Posterior vena cava (tissue), 2 donors: ENCODE measurements at places on chromosomes 4 and X. TPM values are rescaled to one million over a fixed set of nuclear protein-coding genes. Genes with fewer than 3 reads are reported as not detected.

- no peak for DNase-seq
These were observed 429.3 kb downstream of the AFF2 start for GRCh38 chrX:148929686-148930085.

Gene GPR34
- 35.4 TPM for total RNA-seq

GRCh38 chrX:65723706-65724105 lies 56.3 kb downstream of the MSN start:
- DNase-seq: no peak

GRCh38 chr4:153318696-153319320 lies 25.7 kb upstream of the MND1 start:
- no peak for DNase-seq

DNA sequence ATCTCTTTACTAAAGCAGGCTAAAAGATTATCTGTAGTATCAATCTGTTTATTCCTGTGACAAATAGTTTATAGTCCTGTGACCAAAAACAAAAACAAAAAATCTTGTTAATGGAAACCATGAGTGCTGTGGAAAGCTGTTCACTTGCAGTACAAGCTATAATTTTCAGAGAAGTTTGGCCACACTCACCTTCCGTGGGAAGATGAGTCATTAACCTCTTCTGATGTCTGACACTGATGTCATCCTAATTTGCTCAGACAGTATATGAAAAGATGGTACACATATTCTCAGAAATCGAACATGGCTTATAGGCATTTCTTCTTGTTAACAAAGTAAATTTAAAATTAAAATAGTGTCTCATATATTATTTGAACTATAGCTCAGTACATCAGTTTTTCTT lies 19.9 kb upstream of the ENPP6 start:
- no peak for DNase-seq

DNA sequence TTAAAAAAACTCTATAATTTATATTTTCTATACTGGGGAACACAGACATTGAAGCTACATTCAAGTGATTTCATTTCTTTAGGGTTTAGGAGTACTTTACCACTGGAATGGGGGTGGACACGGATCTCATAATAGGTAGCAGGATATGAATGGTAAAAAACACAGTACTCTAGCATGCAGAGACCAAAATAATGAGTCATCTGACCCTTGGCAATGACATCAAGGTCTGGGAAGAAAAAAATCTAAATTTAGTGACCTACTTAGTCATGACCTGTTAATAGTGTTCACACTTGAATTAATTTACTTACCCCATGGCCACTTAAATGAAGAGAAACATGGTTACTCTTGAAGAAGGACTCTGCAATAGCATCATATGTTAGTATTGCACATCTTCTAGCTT lies 187.9 kb downstream of the EPHA5 start:
- no peak for DNase-seq

GRCh38 chr4:83767067-83767466 lies 231.2 kb downstream of the GPAT3 start:
- DNase-seq: no peak

- DNase-seq: peak; percentile 83
These were observed 26.8 kb upstream of the TMEM184C start for GRCh38 chr4:147590249-147590920.

GRCh38 chr4:40316782-40317635 lies 18.1 kb upstream of the CHRNA9 start:
- DNase-seq: no peak

Gene TMSB15A
- total RNA-seq: 0.83 TPM

Gene SERTM2
- total RNA-seq: 0.28 TPM

- no peak for DNase-seq
These were observed 75.9 kb upstream of the CPEB2 start for GRCh38 chr4:14926368-14926767.

DNA sequence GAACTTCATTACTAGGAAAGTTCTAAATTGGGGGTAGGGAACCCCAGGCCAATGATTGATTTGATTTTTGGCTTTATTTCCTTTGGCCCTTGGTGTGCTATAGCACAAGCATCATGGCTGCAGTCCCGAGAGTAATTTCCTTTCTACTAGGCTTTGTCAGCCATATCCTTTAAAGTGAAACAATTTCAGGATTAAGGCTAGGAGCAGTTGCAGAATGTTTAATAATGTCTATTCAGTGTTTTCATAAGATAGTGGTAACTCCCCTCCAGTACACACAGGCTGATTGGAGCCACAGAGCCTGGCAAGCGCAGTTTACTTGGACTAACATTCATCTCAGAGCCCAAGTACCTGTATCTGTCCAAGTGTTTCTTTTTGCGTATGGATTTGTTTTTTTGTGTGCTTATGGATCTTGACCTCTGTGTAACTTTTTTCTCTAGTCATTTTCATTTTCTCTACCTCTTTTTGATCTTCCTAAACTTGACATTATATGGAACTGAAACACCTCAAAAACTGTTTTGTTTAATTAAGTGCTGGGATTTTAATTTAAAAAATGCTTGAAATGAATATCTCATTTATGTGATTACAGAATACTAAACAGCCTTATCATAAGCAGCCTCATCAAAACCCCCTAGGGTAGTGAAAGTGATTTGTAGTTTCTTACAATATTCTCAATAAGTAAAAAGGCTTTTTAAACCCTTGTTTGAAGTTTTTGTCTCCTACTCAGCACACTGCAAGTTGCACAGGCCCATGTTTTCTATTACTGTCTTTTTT lies 7.5 kb downstream of the STIM2 start:
- DNase-seq: no peak

DNA sequence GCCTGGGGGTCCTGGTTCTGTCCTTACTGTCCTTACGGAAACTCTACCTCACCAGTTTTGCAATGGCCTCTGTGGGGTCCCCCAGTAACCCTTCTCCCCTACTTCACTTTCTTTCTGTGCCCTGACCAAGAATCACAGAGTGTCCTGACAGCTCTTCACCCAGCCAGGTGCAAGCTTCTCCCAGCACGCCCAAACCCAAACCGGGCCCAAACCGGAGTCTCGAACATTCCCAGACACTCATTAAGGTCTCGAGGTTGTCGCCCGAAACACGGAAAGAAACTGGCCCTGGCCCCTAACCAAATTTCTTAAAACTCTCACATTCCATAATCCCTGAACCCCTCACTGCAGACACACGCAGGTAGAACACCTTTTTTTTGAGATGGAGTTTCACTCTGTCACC lies 19.1 kb downstream of the TRIML1 start:
- no peak for DNase-seq

DNA sequence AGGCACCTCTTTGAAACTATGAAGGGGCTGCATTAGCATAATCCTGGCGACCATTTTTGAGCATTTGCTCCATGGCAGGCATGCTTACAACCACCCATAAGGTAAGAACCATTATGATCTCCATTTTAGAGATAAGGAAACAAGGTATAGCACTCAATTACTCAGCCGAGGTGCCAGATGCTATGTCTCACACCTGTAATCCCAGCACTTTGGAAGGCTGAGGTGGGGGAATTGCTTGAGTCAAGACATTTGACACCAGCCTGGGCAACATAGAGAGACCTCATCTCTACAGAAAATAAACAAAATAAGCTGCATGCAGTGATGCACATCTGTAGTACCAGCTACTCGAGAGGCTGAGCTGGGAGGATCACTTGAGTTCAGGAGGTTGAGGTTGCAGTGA lies 43.6 kb downstream of the TIGD4 start:
- DNase-seq: no peak

Gene SPRY1
- total RNA-seq: 109 TPM

GRCh38 chrX:115413246-115413878 lies 123.8 kb downstream of the LUZP4 start:
- DNase-seq: no peak

GRCh38 chr4:158259955-158260575 lies 49.8 kb downstream of the TMEM144 start:
- no peak for DNase-seq

- no peak for DNase-seq
These were observed 458.5 kb downstream of the AFF2 start for GRCh38 chrX:148958901-148959300.

- DNase-seq: no peak
These were observed 47.2 kb upstream of the CD99 start for GRCh38 chrX:2643880-2644279.

Gene JAKMIP1
- total RNA-seq: 0.14 TPM

Gene PLAC8
- total RNA-seq: 3.8 TPM

Gene IL2
- not detected for total RNA-seq

DNA sequence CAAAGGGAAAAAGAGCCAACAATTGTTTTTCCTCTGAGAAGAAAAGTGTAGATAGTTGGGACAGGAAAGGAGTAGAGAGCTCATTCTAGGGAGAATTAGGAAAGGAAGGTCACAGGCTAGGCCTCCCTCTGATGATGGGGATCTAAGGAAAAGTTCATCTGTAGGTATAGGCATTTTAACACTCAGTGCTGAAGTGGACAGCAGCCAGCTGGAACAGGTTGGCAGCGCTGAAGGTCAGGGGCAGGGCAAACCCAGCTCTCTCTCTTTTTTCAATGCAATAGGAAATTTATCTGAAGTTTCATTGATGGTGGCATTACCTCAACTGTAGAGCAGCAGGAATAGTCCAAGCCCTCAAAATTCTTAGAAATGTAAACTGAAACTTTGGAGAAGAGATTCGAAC lies 98.5 kb upstream of the ETNPPL start:
- DNase-seq: no peak

DNA sequence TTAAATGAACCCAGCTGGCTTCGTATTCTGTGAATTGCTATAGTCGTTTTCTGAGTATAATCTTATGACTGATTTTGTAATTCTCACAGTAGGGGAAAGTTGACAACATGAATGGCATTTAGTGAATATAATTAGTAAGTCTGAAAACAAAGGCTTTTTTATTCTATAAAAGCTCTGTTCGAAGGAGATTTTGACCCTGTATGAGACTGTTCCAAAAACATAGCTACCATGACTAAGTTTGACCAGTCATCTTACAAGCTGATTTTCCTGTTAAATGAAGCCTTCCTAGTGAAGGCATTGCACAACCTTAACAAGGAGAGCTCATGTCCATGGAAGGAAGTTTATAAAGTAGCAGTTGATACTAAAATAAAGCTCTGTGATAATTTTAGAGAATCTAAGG lies 242.3 kb downstream of the RPA4 start:
- no peak for DNase-seq

DNA sequence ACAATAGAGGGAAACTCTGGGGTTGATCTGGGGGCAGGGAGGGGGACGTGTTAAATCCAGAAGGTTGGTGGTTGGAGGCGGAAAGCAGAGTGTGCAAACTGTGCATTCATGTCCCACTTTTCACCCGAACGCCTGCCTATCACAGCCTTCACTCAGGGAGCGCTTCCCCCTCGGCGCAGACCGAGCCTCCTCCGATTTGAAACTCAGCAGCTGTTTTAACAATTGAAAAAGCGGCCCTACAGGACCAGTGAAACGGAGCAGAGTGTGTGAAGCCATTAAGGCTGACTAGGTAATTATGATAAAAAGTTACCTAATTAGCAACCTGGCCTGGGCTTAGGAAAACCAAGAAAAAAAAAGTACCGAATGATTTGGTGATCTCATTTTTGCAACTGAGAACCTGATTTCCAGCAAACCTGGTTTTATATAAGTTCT lies 685 bp upstream of the NDNF start:
- DNase-seq: no peak

DNA sequence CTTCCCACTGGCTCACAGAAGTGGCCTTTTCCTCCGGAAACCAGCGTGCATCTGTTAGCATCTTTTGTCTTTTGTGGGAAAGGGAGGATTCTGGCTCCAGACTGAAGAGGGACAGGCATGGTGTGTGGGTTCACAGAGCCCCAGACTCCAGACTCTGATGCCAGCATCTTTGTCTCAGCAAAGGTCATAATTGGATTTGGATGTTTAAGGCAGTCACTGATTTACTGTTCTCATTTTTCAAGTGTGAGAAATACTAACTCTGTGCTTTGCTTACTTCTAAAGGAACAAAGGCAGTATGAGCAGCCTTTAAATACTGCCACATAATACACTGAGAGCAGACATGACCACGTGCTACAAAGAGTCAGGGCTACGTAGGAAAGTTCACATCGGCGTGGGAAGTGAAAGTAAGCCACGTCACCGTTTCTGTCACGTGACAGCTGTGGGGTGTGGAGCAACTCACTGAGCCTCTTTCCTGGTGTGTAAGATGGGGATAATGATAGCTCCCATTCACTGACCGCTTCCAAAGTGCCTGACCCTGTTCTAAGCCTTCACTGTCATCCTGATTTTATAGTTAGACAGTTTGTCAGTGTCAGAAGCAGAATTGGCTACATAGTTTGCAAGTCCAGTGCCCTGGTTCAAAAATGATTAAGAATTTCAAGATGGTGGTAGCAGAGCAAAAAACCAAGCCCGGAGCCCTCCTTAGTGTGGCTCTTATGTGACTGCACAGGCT lies 24.8 kb upstream of the TMSB4X start:
- DNase-seq: peak; percentile 94

Gene MYOZ2
- total RNA-seq: 3.9 TPM

Gene MAGEB6B
- total RNA-seq: not detected

- DNase-seq: peak; percentile 75
These were observed 17.1 kb downstream of the L1CAM start for GRCh38 chrX:153868576-153869472.

Gene TRIM61
- 1.9 TPM for total RNA-seq

DNA sequence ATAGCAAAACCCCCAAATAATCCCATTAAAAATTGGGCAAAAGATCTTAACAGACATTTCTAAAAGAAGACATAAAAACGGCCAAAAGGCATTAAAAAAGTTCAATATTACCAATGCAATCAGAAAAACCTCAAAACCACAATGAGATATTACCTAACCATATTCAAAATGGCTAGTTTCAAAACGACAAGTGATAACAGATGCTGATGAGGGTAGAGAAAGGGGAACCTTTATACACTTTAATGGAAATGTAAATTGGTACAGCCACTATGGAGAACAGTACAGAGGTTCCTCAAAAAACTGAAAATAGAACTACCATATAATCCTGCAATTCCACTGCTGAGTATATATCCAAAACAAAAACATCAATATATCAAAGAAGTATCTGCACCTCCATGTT lies 6.2 kb downstream of the AADAT start:
- no peak for DNase-seq

- peak; percentile 94 for DNase-seq
These were observed 100.1 kb downstream of the PPARGC1A start for GRCh38 chr4:23789762-23790161.

DNA sequence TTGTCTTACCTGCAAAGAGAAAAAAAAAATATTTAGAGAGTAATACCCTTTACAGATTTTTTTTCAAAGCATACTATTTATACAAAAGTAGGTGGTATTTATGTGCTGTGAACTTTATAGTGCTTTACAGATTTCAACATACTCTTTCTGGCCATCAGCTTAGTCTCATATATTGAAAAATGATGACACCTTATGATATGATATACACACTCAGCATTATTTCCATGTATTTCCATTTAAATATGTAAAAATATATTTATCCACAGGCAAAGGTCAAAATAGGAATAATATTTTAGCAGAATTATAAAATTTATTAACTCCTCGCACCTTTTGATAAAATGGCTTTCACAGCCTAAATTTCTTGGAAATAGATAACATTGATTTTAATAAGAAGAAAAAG lies 815.8 kb upstream of the EPHA5 start:
- no peak for DNase-seq
